GM13976 (cell line): ENCODE measurements at places on chromosomes 3 and 15.
A peak's percentile ranks its signal among the peaks of the same experiment; 100 is the strongest.

- DNase-seq = no peak
These were observed 179.9 kb downstream of the ZIC1 start for GRCh38 chr3:147589016-147589415.

DNA sequence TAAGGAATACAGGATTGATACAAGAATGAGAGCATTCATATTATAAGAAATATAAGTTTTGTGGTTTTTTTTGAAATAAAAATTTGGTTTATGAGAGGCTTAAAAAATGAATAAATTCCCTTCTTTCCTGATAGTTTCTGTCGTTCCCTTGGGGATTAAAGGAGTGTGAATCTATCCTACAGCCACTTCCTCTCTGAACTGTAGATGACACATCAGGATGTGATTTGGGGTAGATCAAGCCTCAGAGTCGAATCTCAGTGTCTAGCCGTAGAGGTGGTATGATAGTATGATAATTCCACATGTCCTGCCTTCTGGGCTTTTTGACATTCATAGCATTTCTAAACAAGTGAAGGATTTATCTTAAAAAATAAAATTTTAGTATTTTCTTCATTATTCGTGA, 343.1 kb downstream of the LPP start:
- no peak for DNase-seq

- DNase-seq = peak; percentile 40
These were observed 61.7 kb downstream of the B3GALNT1 start for GRCh38 chr3:161043336-161044035.

DNA sequence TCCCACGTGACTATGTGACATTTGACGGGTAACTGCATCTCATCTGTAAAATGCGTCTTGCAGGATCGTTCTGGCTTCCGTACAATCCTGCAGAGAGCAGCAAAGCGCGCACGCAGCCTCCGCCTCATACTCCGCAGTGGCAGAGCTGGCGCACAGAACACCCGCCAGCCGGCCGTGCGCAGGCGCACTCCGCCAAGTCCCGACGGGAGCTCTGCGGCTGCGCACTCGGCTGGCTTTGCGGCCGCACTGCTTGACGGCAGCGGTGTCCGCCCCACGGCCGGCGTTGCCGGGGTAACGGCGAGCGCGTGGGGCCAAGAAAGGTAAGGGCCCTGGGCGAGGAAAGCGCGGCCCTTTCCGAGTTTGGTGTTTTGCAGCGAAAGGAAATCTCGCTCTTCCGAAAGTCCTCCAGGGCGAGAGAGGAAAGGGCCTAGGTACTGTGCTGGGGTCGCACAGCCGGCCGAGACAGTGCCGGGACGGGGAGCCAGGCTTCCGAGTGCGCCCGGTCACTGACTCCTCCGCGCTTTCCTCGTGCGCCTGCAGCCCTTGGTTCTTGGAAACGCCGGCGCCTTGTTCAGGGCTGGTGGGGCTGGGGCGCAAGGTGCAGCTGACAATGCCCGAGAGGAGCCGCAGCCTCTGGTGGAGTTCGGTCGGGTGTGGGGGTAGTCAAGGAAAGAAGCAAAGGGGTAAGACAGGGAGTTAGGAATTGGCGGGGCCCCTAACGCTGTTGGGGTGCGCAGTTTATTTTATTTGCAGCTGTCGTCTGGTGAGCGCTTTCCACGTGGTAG, at the start of gene TSEN2:
TSEN2 (plus strand) TSS at position 283 of the 785 bp plus-strand sequence. CDS start 5,321 bp downstream, outside the sequence.
- peak; percentile 99 for DNase-seq

DNA sequence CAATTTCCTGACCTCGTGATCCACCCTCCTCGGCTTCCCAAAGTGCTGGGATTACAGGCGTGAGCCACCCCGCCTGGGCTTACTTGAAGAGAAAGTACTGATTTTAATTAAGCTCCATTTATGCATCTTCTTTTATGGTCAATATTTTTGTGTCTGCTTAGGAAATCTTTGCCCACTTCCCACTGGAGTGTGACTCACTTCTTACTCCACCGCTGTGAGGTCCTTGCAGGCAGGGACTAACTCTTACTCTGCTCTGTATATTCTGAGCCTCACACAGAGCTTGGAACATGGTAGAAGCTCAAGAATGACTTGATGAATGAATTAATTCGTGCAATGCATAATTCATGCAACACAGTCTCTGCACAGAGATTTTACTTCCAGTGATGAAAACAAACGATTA, 2.9 kb upstream of the TM4SF19 start:
- no peak for DNase-seq

DNA sequence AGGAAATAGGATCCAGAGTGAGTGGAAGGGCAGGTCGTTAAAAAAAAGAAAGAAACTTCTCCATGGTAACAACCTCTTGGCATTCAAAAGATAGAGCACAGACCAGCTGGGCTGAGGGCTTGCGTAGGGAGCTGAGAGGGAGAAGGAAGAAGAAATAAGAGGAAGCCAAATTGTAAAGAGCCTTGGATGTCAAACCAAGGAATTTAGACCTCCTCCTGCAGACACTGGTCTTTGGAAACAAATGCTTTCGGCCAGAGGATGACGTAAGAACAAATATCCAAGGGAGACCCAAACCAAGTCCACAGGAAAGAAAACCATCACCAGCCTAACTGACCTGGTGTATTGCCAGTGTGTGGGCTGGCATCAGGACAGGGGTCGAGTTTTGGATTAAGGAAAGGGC, 155.2 kb downstream of the UACA start:
- DNase-seq = no peak

- DNase-seq = no peak
These were observed 65.7 kb downstream of the RASA2 start for GRCh38 chr3:141552440-141552991.

- no peak for DNase-seq
These were observed 339.1 kb upstream of the POU1F1 start for GRCh38 chr3:87615506-87615905.

DNA sequence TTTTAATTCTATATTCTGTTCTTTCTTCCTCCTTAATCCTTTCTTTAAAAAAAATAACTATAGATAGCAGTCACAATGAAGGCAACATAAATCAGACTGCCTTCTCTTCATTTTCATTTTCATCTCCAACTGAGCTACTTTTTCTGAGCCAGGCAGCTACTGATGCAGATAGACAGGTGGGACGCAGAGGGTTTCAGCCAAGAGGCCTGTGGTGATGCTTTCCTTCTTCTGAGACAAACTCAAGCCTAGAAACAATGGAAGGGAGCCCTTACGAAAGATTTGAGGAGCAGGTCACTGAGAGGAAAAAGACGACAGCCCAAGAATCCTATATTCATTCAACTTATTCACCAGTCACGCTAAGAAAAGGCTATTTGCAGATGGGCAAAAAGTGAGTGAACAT, 220.0 kb upstream of the MLF1 start:
- DNase-seq = no peak

DNA sequence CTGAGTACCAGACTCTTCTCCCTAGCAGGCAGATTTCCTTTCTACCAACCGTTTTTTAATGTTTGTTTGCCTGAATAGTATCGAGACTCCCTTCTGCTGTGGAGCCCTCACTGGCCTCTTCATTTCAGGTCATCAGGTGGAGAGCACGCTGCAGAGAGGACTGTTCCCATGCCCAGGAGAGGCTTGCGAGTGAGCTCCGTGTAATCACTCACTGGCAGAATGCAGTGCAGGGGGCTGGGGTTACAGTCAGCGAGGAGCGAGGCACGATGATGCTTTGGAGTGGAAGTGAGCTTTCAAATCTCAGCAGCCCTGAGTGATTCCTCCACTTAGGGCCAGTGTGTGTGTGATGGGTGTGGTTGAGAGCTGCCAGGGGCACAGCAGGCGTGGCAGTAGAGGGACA, 385.2 kb downstream of the SHQ1 start:
- no peak for DNase-seq

DNA sequence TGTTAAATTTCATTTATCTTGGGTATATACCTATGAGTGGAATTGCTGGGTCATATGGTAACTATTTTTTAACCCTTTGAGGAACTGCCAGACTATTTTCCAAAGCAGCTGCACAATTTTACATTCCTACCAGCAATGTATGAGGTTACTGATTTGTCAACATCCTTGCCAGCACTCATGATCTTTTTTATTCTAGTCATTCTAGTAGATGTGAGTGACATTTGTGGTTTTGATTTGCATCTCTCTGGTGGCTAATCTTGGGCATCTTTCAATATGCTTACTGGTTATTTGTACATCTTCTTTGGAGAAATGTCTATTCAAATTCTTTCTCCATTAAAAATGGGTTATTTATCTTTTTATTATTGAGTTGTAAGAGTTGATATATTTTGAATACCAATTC, 21.3 kb upstream of the LRRC58 start:
- no peak for DNase-seq

DNA sequence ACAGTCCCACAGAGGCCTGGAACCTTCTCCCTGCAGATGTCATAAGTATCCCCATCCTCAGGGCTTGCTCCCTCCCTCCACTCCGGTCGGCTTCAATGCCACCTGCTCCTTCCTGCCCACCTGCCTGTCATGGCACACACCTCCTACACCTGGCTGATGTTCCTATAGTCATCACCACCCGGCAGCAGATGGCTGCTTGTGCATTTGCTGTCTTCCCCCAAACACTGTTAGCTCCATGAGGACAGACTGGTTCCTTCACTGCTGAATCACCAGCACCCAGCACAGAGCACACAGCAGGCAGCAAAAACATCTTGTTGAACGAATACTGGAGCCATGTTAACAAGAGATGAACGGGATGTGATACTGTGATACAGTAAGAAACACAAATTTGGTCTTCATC, 14.8 kb downstream of the TARS3 start:
- no peak for DNase-seq

- DNase-seq = peak; percentile 50
These were observed 3.7 kb upstream of the CPA3 start for GRCh38 chr3:148861277-148861869.

GRCh38 chr15:66459818-66460615, 37.5 kb downstream of the SNAPC5 start:
- DNase-seq = no peak

- DNase-seq = no peak
These were observed 186.9 kb upstream of the TLE3 start for GRCh38 chr15:70284438-70285214.

- DNase-seq = no peak
These were observed 146.0 kb downstream of the ARPP21 start for GRCh38 chr3:35785234-35785888.

- no peak for DNase-seq
These were observed 72.5 kb downstream of the OSBPL10 start for GRCh38 chr3:31908391-31909097.

DNA sequence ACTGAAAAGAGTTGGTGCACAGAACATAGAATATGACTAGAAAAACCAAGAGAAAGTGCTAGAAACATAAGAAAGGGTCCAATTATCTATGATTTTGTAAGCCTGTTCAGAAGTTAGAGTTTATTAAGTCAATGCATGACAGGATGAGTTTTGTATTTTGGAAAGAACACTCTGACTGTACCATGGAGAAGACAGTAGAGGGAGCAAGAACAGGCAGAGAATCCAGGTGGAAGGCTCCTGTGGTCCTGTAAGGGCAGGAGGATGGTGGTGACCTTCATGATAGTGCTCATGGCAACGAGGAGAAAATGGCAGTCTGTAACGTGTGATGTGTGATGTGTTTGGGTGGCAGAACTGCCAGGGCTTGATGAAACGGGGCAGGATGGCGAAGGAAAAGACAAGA, 249.1 kb downstream of the CTNNB1 start:
- DNase-seq = no peak

DNA sequence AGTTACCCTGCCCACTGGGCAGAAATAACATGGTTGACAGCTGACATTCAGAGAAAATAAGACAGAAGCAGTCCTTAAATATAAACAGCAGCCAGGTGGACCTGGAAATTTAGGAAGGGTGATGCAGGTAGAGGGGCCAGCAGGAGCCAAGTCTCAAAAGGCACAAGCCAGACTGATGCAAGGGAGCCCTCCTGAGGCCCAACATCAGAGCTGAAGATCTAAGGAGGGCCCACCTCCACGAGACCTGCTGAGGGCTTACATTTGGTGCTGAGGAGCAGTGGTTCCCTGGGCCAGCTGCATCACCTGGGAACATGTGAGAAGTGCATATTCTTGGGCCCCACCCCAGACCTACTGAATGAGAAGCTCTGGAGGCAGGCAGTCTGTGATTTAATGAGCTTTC, 105.5 kb upstream of the TRIM42 start:
- DNase-seq = no peak

DNA sequence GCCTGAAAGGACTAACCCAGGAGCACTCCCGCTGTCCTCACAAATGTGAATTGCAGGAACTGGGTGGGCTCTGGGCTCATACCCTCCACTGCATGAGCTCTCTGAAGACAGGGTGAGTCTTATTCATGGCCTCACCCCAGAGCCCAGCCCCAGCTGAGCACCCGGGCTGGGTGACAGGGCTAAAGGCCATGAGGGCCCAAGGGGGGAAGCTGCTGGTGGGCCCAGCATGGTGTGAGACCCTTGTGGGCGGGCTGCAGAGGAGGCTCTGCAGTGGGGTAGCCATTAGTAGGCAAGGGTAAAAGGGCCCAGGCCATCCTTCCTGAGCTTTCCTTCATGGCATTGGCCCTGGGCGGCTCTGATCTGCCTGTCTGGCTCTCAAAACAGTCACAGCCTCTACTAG, 30.3 kb downstream of the SRPRB start:
- DNase-seq = no peak

DNA sequence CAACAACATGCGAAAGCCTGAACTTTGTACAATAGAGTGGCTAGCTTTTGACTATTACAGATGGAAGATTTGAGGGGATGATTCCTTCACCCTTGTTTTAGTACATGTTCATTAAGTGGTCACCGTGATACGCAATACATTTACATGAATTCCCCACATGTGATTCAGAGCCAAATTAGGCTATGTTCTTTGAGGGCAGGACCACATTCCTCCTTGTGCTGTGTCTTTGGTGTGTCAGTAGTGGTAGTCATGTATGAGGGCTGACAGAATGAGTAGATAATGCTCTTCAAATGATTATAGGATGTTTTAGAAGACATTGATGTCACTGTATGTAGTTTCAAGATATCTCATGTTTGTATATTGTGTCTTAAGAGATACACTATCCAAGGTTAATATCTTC, 12.1 kb downstream of the PTPRG start:
- DNase-seq = no peak

GRCh38 chr15:57235186-57235585, 141.1 kb upstream of the CGNL1 start:
- no peak for DNase-seq

DNA sequence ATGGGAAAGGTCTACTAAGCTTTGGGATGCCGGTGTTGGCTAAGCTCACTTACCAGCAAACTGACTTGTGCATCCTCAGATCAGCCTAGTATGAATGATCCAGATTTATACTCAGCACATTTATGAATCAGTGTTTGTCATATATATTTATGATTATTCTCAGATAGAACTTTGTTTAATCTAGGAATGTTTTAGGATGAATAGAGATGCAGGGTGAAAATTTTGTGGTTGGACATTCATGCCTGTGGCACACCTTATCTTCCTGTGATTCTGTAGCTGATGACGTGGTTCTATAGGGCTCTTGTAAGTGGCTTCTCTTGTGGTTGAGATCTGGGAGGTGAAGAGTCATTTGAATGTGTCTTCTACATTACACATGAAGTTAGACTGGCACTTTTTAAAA, 11.4 kb downstream of the CDIN1 start:
- no peak for DNase-seq
